ENCODE measurements at places on chromosomes 5 and 9.
A peak's percentile ranks its signal among the peaks of the same experiment; 100 is the strongest.

- DNase-seq, result peak; percentile 46
These were observed 1.1 kb upstream of the MAT2B start for GRCh38 chr5:163504079-163504931.

GRCh38 chr5:54944364-54944763 lies 41.0 kb downstream of the ESM1 start:
- DNase-seq, result peak; percentile 40

- no peak for DNase-seq
These were observed 92.2 kb upstream of the TRPM3 start for GRCh38 chr9:71213633-71214032.

DNA sequence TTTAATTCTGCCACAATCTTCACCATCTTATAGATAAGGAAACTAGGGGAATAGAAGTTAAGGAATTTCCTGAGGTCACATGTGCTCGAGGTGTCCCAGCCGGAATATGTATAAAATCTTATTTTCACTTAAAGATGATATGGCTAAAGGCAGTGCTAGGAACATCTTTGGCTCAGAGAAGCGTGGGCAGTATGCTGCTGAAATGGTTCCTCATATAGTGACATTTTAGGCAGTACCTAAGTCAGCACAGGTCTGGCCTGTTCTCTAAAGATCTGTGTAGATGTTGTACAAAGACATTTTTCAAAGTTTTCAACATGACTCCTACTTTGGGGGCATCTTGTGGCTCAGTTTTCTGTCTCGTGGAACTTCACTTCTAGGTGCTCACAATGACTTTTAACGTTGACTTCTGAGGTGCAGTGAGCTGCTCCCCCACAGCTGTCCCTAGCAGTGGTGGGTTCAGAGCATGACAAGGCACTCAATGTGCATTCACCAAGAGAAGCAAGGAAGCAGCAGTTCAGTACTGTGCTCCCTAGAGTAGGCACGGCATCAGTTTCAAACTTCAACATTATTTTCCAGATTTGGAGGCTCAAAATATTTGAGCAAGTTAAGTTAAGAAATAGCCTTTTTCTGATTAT lies 40.3 kb downstream of the TNFAIP8 start:
- DNase-seq, result no peak

DNA sequence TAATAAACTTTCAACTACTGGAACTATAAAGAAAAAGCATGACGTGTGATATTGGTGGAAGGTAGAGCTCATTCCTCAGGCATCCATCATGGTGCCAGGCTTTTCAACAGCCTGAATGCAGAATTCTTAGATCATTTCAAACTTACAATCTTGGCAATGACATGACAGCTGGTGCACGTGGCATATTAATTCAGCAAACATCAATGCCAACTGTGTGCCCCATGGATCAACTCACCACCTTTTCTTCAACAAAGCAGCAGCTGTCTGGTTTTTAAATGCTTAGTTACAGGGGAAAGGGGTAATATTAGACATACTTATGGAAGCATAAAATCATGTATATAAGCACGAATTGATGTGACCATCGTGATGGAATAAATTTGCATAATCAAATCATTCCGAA lies 56.0 kb upstream of the OR13F1 start:
- no peak for DNase-seq

DNA sequence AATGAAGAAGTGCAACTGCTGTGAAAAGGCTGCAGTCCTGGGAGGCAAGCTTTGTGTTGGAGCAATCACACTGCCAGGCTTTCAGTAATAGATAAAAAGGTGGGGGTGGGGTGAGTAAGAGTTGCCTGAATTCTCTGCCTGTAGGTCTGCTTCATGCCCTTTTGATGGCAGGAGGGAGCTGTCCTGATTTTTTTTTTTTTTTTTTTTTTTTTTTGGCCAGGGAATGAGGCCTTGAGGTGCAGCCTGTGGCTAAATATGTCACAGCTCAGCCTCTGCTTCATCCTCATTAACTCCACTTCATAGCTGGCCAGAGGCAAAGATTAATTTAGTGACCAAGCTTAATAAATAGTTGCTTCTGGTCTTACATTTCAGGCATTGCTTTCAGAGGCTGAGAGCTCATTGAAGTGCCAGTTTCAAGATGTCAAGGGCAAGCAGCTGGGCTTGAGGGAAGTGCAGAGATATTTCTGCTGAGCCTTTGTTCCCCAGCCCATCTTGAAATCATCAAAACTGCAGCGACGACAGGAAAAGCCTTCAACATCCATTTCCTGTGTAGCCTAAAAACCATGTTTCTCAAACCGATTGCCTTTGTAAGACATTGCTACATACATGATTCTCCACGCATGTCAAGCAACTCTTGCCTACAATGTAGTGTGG lies 134.7 kb downstream of the MACIR start:
- peak; percentile 61 for DNase-seq

DNA sequence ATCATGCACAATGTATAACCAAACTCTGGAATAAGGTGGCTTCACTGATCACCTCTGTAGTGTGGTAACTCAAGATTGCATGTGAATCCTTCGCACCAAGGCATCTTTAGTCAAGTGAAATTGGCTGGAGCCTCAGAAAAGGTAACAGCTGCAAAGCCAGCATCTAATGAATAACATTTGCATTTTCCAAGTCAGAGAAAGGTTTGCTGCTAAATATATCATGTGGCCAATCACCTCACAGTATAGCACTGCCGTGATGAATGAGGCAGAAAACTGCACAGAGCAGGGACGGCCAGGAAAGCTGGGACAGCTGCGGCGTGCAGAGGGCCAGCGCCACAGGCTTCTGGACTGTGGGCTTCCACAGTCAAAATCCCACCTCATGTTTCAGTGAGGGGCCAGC lies 18.5 kb downstream of the MRPS27 start:
- no peak for DNase-seq

- DNase-seq, result no peak
These were observed 220.0 kb downstream of the CACNA1B start for GRCh38 chr9:138097501-138097991.

GRCh38 chr5:126235628-126236027 lies 187.6 kb upstream of the GRAMD2B start:
- no peak for DNase-seq

- DNase-seq, result peak; percentile 61
These were observed 92.4 kb downstream of the ARL15 start for GRCh38 chr5:54217826-54218503.

DNA sequence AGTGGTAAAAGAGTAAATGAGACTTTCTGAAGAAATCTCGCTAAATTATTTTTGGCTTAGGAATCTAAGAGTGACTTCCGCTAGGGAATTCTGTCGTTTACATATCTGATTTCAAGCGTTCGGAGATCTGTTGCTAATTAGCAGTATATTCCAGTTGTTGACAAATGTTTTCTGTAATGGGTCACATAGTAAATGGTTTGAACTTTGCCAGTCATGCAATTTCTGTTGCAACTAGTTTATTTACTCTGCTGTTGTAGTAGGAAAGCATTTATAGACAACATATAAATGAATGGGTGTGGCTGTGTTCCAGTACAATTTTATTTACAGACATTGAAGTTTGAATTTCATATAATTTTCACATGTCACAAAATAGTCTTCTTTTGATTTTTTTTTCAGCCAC lies 57.4 kb upstream of the JAK2 start:
- DNase-seq, result no peak

DNA sequence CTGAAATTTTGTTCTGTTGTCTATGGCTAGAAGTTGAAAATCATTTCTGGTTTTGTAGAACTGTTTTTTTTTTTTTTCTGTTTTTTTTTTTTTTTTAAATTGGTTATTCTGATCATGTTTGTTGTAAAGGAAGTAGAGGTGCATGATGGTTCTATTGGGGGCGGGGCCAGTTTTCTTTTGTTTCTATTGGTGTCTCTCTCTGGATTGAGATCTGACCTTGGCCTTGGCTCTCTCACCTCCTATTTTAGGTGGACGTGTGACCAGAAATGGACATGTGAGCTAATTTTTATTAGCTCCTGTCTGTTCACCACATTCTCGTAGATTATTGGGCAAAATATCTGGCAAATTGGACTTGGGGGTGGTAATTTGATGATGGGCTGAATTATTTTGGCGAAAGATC lies 3.2 kb downstream of the ZNF618 start:
- DNase-seq, result no peak

GRCh38 chr5:178177569-178177968 lies 9.6 kb downstream of the GMCL2 start:
- no peak for DNase-seq

DNA sequence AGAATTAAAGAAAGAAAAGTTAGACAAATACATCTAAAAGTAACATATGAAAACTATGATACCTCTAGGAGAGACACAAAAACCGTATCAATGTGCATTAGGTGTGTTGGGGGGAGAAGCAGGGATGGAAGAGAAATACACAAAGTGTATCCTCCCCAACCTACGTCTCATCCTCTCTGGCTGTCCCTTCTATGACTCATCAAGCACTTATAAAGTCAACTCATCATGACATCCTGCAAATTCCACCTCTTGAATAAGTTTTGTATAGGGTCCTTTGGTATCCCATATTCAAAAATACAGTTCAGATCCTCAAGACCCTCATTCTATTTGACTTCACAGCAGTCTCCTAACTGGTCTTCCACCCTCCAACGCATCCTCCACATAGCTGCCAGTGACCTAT lies 917.6 kb upstream of the DMAC1 start:
- DNase-seq, result no peak

GRCh38 chr9:131943351-131943841 lies 136.3 kb downstream of the MED27 start:
- no peak for DNase-seq
